Stimulated activated naive CD8-positive, alpha-beta T cell treated with anti-CD3 and anti-CD28 coated beads, Interleukin-15, amount 100 ng/mL, for 72 hours (primary cell): ENCODE measurements at places on chromosomes 2 and 18.

DNA sequence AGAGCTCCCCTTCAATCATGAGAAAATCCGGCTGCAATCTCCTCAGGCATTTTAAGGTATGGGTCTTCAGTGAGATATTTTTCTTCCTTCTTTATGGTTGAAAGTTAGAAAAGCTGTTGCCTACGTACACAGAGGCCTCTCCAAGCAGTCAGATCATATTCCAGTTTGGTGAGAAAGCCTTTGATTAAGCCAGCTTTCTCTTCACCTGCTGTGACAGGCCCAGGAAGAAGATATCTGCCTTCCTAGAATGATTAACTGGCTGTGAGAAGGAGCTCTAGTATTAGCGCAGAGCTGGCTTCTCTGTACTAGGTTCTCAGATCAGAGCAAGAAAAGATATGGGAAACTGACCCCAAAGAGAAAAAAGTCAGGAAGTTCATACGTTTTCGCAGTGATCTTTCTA is 585.0 kb upstream of the CHAC2 start:
- no peak for DNase-seq

DNA sequence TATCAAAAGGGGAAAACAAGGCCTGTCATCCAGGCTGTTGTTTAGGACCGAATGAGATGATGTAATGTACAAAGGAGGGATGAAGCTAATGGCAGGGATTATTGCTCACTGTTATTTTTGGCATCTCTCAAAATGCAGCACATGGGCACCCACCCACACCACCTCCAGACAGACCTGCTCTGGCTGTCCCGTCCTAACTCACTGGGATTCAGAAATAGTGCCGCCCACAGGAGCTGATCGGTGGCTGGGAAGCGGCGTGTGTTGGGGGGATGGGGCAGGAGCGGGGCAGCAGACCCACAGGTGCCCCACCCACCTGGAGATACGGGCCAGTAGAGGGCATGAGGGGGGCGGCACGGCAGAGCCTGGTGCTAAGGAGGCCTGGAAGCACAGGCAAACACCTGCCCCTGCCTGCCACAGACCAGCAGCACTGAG is 52.2 kb downstream of the CRACDL start:
- DNase-seq = no peak

DNA sequence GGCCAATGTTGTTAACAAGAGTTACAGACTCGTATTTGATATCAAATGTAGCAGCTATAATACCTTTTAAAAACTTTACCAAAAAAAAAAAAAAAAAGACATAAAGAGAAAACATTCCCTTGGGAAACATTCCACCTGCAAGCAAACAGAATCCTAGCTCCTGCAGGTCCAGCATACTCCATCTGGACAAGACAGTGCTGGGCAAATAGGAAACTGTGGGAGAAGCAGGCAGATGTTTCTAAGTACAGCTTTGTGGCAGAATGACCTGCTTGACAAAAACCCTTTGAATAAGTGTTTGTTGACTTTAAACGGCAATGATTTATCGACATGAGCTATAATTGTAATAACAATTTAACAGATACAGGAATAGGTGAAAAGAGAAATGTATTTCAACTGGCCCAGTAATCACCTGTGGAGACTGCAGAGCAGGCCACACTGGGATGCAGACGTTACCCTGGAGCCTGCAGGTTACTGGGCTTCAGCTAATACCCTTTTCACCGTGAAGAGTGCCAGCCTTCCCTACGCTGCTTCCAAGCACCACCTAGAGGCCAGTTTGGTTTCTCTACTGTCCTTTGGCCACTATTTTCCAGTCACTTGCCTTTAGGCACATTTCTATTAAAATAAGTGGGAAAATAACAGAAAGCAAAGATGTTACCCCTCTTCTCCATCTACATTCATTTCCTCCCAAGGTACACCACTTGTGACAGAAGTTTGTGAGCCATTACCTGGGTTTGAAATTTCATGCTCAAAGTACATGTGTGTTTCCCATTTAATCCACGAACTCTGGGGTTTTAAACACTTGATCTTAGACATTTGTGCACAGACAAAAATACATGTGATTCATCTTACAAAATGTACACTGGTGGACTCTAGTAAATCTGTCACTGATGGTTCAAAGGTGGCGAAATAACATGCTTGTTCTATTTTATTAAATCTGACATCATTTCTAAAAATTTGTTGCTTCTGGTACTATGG is 96.9 kb upstream of the ZNF397 start:
- peak; percentile 22 for DNase-seq

GRCh38 chr2:163266772-163267171 is 428.2 kb upstream of the KCNH7 start:
- DNase-seq = no peak

DNA sequence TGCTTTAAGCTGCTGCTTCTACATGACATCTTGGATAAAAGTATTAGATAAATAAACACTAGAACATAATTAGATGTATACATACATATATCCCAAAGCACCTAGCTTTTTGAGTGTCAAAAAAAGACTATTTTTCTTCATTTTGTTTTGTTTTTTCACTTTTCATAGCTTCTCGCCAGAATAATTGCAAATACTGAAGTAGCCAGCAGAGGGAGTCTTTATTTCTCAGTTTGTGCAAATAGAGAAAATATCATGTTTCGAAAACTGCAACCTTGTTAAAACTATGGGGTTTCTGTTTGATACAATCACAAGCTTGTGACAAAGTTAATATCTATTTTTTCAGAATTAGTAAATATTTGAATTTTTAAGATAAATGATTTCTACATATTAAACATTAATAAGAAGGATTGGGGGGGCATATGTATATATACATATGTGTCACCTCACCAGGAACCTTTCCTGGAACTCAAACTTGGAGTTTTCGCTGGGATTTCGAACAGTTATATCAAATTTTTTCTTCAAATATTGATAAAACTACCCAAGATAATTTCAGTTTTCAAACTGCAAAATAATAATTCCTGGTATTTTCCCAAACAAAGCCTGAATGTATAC is 61.0 kb downstream of the GRB14 start:
- no peak for DNase-seq

DNA sequence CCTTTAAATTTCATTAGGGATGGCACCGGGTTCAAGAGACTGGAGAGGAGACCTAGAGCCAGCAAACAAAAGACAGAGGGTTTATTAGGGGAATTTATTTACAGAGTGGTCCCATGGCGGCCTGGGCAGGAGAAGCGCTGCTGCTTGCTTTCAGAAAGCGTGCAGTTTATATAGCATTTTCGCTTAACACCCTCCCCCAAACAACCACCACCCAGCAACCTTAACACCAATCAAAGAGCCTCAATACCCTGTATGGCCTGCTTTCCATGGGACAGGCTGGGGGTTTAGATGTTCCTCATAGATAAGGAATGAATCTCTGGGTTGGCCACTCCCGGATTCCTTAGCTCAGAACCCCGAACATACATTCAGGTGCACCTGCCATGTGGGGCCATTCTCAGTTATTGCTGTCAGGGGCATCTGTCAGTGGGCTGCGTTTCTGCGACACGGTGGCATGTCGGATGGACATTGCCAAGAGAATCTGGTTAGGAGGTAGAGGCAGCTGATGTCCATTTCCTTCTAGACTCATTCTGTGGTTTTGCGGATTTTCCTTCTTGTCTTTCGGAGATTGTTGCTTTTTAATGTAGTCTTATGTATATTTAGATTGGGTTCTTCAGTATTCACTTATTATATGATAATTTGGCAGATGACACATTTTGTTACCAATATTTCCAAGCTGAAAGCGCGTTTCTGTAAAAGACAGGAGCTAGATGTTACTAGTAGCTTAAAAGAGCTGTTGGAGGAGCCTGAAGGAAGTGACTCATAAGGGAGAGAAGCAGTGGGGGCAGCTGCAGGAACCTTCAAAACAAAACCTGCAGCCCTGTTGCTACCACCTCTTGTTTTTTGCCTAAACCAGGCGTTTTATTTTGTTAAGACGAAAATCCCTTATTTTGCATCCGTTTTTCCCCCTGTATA is 7.2 kb downstream of the AGAP1 start:
- no peak for DNase-seq

GRCh38 chr2:189628817-189629530 is 32.3 kb upstream of the ASNSD1 start:
- no peak for DNase-seq

- peak; percentile 83 for DNase-seq
Observed at GRCh38 chr2:182715892-182716649, at the start of gene DNAJC10. DNAJC10 (plus strand) TSS chr2:182716257; CDS start chr2:182718087, 1,830 bp downstream.
